CD4-positive, alpha-beta T cell treated with Interleukin-15 for 4 hours (primary cell): ENCODE measurements at places on chromosomes 7 and 10.

GRCh38 chr7:115260381-115260780 is 338.5 kb downstream of the MDFIC start:
- DNase-seq: no peak

DNA sequence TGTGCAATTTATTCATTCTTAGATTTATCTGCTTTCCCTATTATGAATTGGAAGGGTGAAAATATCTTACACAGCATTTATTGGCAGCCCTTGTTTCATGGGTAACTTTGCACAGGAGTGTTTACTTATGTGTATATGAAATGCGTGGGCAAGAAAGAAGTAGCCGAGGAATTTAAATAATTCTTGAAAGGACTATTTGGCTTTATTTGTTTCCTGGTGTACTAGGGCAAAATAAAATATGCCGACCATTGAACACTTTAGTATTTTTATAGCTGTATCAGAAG is 93.7 kb downstream of the ARID5B start:
- no peak for DNase-seq

GRCh38 chr10:16769331-16769730 is 47.9 kb downstream of the RSU1 start:
- DNase-seq: no peak

DNA sequence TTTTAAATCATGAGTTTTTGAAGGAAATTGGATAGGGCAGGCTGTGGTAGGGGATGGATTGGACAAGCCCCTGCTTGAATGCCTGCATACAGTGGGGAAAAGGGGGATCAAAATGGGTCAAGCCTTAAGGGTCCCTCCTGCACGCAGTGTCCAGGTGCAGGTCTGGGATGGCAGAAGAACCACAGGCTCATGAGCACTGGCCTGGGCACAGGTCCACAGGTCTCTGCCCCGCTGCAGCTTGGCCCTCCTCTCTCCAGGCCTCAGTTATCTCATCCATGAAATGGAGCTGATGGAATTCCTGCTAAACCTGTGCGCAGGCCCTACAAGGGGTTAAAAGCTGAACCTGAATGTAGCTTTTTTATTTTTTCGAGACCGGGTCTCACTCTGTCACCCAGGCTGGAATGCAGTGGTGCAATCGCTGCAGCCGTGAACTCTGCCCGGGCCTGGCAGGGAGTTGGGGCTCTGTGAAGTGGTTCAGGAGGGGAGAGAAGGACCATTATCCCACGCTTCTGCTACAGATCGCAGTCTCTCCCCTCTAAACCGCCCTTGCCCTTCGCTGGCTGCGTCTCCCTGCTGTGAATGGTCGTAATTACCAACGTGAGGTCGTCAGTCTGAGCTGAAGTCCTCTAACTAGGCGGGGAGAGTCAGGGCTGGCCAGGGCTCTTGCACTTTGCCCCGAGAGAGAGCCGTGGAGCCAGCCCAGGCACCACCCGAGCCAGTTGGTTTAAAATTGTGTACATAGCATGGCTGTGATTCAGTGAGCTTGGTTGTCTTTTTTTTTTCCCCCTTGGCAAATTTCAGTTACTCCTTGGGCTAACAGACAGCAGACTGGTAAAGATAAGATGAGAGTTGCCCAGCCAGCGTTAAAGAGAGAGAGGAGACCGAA is 77.5 kb upstream of the GTF2I start:
- DNase-seq: no peak

- peak; percentile 70 for DNase-seq
Measured at GRCh38 chr7:143408686-143409561, at the start of gene EPHA1. EPHA1 (minus strand) TSS chr7:143408856; CDS start chr7:143408805, 51 bp downstream.

- no peak for DNase-seq
Measured at GRCh38 chr10:69466158-69466490, 14.9 kb downstream of the TSPAN15 start.

GRCh38 chr10:113767222-113767621 is 15.7 kb downstream of the PLEKHS1 start:
- DNase-seq: no peak

- no peak for DNase-seq
Measured at GRCh38 chr10:86547296-86547695, 25.7 kb upstream of the WAPL start.

DNA sequence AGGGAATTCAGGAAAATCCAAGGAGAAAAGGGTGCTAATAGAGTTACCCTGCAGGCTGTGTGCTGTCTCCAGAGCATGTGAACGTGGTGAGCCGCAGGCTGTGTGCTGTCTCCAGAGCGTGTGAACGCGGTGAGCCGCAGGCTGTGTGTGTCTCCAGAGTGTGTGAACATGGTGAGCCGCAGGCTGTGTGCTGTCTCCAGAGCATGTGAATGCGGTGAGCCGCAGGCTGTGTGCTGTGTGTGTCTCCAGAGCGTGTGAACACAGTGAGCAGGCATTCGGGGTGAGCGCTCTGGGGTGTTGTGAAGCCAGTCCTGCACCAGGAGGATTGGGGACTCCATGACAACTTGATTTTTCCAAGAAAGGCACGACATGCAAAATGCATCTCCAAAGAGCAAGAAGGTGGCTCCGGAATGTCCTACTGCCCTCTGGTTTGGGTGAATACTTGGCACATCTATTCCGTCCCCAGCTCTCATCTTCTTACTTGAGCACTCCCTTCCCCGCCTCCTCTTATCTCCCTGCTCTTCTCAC is 407.9 kb upstream of the SHH start:
- no peak for DNase-seq

DNA sequence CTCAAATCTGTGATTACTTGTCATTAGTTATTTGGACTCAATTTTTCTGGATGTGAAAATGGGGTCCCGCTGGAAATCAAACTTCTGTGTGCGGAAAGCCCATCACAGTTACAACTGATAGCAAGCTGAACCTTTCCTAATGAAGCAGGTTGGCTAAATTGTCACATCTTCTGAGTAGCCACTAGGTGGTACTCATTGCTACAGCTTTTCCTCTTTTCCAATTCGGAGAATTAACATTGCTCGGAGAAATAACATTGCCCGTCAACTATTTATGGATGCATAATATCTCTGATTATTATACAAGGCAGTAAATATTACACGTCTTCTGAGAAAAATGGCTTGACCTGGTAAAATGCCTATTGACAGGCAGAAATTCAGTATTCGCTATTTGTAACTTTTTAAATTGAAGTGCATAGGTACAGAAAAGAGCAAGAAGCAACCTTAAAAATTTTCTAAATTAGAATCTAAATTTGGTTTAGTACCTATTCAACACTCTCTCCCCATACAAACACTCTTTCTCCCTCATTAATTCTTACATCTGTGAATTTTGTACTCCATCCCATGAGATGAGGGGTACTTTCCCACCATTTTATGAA is 17.3 kb upstream of the BLOC1S2 start:
- DNase-seq: no peak

DNA sequence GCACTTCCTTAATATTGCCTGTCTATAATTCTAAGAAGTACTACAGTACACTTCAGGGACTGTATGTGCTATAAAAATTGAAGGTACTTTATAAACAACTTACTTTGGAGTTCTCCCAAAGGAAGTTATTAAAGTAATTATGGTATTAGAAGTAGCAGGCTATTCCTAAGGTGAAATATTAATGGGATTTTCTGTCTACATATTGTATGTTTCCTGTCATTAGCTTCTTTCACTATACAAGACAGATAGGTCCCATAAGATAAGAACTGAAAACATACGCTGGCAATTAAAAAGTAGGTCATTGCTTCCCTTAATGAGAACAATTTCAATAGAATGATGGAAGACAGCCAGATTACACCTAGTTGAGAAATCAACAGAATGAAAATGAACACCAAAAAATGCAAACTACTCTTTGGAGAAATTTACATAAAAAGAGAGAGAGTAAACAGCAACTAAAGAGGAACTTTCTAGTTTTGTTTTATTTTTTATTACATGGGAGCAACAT is 147.0 kb downstream of the HBP1 start:
- no peak for DNase-seq

GRCh38 chr7:2471022-2471329 is 5.2 kb downstream of the GRIFIN start:
- DNase-seq: no peak

DNA sequence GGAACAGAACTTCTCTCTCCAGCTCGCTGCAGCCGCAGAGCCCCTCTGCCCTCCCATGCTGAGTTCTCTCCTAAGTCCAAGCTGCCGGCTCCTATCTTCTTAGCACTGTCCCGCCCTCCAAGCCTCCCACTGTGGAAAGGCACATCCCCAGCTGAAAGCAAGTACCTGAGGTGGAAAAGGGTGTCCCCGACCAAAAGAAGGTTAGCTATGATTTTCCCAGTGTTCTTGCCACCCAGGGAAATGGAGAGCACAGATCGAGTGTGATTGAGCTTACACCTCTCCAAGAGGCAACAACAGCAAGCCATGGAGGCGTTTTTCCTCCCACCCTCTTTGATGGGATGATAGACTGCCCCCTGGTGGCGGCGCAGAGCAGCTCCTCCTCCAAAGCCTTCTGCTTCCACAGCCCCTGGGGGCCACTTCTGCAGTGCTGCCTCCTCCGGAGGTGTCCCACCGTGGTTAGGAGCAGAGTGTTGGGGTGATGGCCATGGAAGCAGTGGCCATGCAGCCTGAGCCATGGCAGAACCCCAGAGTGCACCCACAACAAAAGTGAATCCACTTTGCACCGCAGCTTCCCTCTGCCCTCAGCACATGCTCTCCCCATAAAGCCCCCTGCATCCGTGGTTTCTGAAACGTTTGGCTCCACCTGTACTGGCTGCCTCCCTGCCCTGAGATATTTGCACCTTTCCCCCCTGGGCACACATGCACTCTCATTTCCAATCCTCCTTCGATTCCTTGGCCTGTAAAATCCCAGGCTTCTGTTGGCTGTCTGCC is 143.1 kb upstream of the STK17A start:
- DNase-seq: peak; percentile 39

GRCh38 chr10:70328967-70329366 is 45.2 kb upstream of the NPFFR1 start:
- no peak for DNase-seq

- peak; percentile 18 for DNase-seq
Measured at GRCh38 chr7:39950473-39951225, 593 bp downstream of the CDK13 start.
